ENCODE measurements at places on chromosomes 11 and 22.

GRCh38 chr22:24492391-24492790, 2.7 kb upstream of the UPB1 start:
- DNase-seq, result no peak

GRCh38 chr11:73087730-73088129, 54.4 kb downstream of the FCHSD2 start:
- no peak for DNase-seq

GRCh38 chr11:46722566-46723358, 3.7 kb downstream of the F2 start:
- DNase-seq, result no peak

GRCh38 chr11:20011307-20011951, 148.8 kb downstream of the DBX1 start:
- DNase-seq, result no peak

- no peak for DNase-seq
These were observed 18.7 kb upstream of the BDNF start for GRCh38 chr11:27718863-27719545.
